ENCODE measurements at places on chromosomes 2 and 18. TPM values are rescaled to one million over a fixed set of nuclear protein-coding genes. Genes with fewer than 3 reads are reported as not detected.

Gene COLEC12
- total RNA-seq, result 17.9 TPM

Gene INO80C
- total RNA-seq, result 10.8 TPM

Gene CIB4
- not detected for total RNA-seq

Gene CDH7
- not detected for total RNA-seq

Gene IL36G
- not detected for total RNA-seq

Gene SCN7A
- 129 TPM for total RNA-seq

Gene STPG4
- total RNA-seq, result not detected

Gene GPD2
- total RNA-seq, result 20.4 TPM

DNA sequence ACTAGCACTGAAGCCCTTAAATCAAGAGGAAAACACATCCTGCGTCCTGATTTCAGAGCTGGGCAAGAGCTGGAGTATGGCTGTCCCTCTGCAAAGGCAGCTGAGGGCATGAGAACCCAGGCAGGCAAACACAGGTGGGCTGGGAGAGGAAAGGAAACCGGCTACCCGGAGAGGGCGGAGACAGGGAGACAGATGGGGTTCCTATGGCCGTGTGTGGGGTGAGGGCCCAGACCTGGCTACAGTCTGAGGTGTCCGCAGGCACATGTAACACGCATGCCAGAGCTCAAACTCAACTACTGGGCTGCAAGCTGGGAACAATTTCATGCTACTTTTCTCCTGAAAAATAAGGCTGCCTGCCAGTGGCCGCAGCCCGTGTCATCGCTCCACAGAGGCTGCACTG, 2.7 kb downstream of the COPS9 start:
- no peak overlapping the region for H3K27ac ChIP-seq
- no peak overlapping the region for H3K4me3 ChIP-seq
- H3K36me3 ChIP-seq, result peaks cover 52% of the 10 kb centered on the region
- no peaks in the 10 kb centered on the region for H3K27me3 ChIP-seq
- peaks cover 24% of the 10 kb centered on the region for H3K4me1 ChIP-seq

DNA sequence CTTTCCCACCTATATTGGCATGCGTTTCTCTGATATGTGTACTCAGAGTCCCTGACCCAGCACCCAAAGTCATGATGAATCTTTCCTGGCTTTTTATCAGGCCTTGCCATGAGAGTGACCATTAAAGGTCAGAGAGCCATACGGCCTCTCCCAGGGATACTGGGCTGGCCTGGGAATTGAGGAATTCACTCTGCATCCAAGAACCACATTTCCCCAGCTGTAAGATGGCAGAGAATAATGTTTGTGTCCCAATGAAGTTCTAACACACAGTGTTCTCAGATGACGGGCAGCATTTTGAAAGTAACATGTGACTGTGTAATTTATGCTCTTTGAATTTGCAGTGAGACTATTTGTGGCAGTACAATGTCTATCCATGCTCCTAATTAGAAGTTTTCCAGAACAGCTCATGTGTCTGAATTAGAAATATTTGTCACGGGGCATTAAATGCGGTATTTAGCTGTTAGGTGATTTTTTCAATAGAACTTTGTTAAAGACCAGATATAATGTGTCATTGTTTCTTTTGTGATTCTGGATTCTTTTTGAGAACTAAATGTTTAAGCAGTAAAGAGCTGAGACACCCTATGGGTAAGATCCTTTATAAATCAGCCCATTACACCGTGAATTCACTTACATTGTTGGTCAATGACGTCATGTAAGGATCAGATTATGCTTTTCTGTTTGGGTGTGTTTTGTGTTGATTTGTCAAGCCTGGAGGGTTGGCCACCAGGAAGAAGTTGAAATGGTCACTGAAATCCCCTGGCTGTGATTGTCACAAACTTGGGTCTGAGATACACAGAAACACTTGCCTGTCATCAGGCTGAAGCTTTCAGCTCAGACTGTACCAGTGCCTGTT, 7.3 kb upstream of the SLC3A1 start:
- H3K4me3 ChIP-seq, result no peak overlapping the region
- H3K4me1 ChIP-seq, result peaks cover 19% of the 10 kb centered on the region
- peak overlapping the region; percentile 23 for H3K27ac ChIP-seq
- no peaks in the 10 kb centered on the region for H3K36me3 ChIP-seq
- H3K27me3 ChIP-seq, result no peaks in the 10 kb centered on the region

DNA sequence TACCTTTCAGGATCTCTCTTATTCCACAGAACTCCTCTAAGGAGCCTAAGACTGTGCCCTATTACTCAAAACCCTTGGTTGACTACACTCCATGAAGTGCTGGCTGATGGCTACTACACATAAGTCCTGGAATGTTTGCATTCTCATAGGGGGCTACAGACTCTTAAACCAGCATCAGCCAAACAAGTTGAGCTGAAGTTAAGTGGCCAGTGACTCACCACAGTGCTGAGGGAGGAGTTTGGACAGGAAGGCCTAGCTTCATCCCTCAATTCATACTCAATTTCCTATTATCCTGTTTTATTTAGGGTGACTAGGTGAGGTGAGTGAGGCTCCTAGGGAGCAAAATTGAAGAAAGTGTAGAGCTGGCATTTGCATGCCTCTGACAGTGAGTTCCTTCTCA, 246.7 kb downstream of the SMAD2 start:
- no peak for DNase-seq
- H3K4me3 ChIP-seq, result no peak overlapping the region
- no peak overlapping the region for H3K27ac ChIP-seq
- no peaks in the 10 kb centered on the region for H3K4me1 ChIP-seq

DNA sequence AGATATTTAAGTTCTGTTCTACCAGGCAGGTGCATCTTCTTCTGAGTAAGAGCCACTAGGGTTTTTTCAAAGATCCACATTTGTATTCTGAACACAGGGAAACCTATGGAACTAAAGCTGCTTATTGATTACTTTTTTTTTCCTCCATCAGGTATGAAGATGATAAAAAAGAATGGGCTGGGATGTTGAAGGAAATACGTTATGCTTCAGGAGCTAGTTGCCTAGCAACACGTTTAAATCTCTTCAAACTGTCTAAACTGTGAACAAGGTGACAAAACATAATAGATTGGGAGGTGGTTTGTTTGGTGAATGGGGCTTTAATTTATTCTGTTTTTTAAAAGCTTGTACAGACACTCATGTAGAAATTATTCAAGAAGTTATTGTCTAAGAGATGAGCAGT, 15.9 kb downstream of the KLHL41 start:
- DNase-seq, result no peak
- H3K4me1 ChIP-seq, result no peaks in the 10 kb centered on the region
- no peak overlapping the region for H3K27ac ChIP-seq

GRCh38 chr2:197713271-197713670, 8.1 kb downstream of the MARS2 start:
- H3K4me1 ChIP-seq, result peaks cover 12% of the 10 kb centered on the region
- H3K27me3 ChIP-seq, result no peaks in the 10 kb centered on the region
- no peak overlapping the region for H3K4me3 ChIP-seq
- DNase-seq, result no peak
- H3K27ac ChIP-seq, result no peak overlapping the region

GRCh38 chr2:112168422-112169124, 30.4 kb downstream of the FBLN7 start:
- DNase-seq, result no peak
- no peak overlapping the region for H3K4me3 ChIP-seq
- no peaks in the 10 kb centered on the region for H3K4me1 ChIP-seq
- H3K27ac ChIP-seq, result no peak overlapping the region

DNA sequence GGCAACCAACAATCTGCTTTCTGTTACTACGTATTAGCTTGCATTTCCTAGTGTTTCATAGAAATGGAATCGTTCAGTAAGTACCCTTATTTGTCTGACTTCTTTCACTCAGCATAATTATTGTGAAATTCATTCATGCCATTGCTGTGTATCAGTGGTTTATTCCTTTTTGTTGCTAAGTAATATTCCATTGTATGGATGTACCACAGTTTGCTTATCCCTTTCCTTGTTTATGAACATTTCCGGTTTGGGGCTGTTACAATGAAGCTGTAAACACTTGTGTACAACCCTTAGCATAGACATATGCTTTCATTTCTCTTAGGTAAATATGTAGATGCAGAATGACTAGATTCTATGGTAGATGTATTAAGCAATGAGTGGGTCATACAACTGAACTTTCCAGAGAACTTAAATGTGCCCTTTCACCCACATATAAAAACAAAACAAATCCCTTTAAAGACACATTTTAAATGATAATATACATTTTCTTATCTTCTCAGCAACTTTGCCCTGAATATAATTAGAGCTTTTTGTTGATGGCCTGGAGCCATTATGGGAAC, 21.9 kb downstream of the FER1L5 start:
- no peak overlapping the region for H3K4me3 ChIP-seq
- H3K36me3 ChIP-seq, result no peaks in the 10 kb centered on the region
- peaks cover 16% of the 10 kb centered on the region for H3K4me1 ChIP-seq
- no peak for DNase-seq
- H3K27ac ChIP-seq, result peak overlapping the region; percentile 67
- H3K27me3 ChIP-seq, result no peaks in the 10 kb centered on the region

DNA sequence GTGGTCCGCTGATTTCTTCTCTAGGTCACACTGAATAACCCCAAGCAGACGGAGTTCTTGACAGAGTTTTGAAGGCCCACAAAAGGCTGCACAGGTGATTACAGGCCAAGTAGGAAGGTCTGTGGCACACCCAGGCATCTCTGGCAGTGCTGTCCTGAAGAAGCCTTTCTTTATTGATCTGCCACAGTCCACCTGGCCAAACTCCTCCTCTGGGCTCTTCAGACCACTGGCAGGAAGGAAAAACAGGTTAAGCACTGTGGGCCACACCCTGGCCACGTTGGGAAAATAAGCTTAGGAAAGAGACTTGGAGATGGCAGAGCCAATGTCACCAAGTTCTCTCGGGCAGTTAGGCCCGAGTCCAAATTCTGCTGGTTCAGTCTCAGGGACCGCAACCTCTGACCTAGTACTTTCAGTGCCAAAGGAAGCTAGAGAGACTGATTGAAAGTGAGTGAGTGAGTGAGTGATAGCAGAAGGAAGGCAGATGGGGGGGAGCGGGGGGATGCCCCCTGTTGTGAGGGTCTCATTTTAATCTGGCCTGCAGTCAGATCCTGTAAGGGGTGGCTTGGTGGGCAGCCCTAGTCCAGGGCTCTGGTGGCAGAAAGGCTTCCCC, 102.9 kb downstream of the TGFA start:
- no peaks in the 10 kb centered on the region for H3K4me1 ChIP-seq
- H3K4me3 ChIP-seq, result no peak overlapping the region
- peak; percentile 80 for DNase-seq
- H3K27ac ChIP-seq, result no peak overlapping the region
- H3K27me3 ChIP-seq, result no peaks in the 10 kb centered on the region
- H3K36me3 ChIP-seq, result no peaks in the 10 kb centered on the region

- no peak overlapping the region for H3K27ac ChIP-seq
- no peaks in the 10 kb centered on the region for H3K27me3 ChIP-seq
- no peak for DNase-seq
- no peaks in the 10 kb centered on the region for H3K36me3 ChIP-seq
Observed at GRCh38 chr2:54396107-54396506, 60.0 kb upstream of the SPTBN1 start.

DNA sequence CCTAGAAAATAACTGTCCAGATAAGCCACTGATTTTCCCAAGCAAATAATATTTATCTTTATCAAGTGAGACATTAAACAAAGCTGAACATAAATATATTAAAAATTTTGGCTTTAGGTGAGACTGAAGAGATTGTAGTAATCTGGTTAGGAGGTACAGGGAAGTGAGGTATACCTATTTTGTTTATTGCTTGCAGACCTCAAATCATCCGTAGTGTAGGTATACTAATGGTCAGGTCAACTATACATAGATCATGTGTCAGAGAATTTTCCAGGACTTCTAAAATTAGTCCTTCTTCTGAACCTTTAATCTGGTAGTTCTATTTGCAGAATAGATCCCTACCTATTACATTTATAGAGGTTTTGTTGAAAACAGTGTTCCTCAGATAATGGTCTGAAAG, 41.5 kb downstream of the SP140 start:
- H3K4me3 ChIP-seq, result no peak overlapping the region

- H3K27ac ChIP-seq, result no peak overlapping the region
- no peaks in the 10 kb centered on the region for H3K4me1 ChIP-seq
- no peaks in the 10 kb centered on the region for H3K27me3 ChIP-seq
- no peak overlapping the region for H3K4me3 ChIP-seq
- DNase-seq, result no peak
Observed at GRCh38 chr2:200086911-200087310, 131.5 kb downstream of the MAIP1 start.

DNA sequence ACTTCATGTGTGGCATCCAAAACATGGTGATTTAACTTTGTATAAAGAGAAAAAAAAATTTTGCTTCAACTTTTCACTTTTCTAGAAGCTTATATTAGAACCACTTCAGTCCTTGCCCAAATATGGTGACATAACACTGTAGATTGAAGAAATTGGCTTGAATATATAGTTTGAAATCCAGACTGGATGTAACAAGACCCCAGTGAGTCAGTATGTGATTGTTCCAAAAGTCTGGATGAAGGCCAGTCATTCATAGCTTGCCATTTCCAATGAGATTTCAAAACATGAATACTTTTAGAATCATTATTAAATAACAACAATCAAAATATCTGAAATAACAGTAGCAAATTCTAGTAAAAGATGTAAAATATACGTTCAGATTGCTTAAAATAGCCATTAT, 104.8 kb upstream of the FN1 start:
- no peaks in the 10 kb centered on the region for H3K36me3 ChIP-seq
- H3K4me3 ChIP-seq, result no peak overlapping the region
- DNase-seq, result no peak
- H3K27ac ChIP-seq, result no peak overlapping the region
- H3K27me3 ChIP-seq, result no peaks in the 10 kb centered on the region

DNA sequence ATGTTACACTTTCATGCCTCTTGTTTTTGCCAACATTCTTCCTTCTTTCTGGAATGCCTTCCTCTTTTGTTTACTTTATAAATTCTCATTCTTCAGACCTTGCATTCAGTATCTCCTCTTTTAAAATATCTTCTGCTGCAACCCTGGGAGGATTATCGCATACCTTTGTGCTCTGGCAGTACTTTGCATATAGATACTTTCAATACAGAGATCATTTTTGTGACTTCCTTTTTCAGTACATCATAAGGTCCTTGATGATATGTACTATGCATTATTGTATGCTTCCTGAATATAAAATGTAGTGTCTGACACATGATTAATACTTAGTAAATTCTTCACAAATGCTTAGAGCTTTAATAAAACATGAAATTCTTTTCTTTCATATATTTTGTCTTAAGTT, 538.7 kb downstream of the TRIB2 start:
- no peak overlapping the region for H3K4me3 ChIP-seq
- H3K4me1 ChIP-seq, result no peaks in the 10 kb centered on the region
- no peak for DNase-seq
- no peak overlapping the region for H3K27ac ChIP-seq
- H3K36me3 ChIP-seq, result no peaks in the 10 kb centered on the region

DNA sequence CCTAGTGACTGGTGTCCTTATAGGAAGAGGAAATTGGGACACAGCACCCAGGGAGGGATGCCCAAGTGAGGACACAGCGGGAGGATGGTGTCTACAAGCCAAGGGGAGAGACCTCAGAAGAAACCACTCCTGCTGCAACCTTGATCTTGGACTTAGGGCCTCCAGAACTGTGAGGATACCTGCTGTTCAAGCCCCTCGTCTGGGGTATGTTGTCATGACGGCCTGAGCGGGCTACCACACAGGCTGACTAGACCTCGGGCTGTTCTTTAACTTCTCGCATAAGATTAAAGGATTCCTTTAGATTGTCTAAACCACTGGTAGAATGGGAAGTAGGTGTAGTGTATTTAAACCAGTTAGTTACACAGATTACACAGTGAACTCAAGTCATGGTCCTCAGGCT, 138.3 kb downstream of the ASB1 start:
- DNase-seq, result no peak
- H3K4me1 ChIP-seq, result no peaks in the 10 kb centered on the region
- no peaks in the 10 kb centered on the region for H3K27me3 ChIP-seq
- H3K36me3 ChIP-seq, result no peaks in the 10 kb centered on the region

GRCh38 chr2:147559070-147559725, 285.6 kb upstream of the ACVR2A start:
- DNase-seq, result no peak
- H3K4me1 ChIP-seq, result peaks cover 6% of the 10 kb centered on the region
- no peaks in the 10 kb centered on the region for H3K36me3 ChIP-seq
- no peak overlapping the region for H3K27ac ChIP-seq
- no peak overlapping the region for H3K4me3 ChIP-seq
